Sciatic nerve (tissue), 2 donors: ENCODE measurements at places on chromosomes 6 and 20. TPM values are rescaled to one million over a fixed set of nuclear protein-coding genes. Genes with fewer than 3 reads are reported as not detected.

GRCh38 chr6:30263734-30264133 lies 50.5 kb upstream of the TRIM26 start:
- no peak for DNase-seq

- DNase-seq: no peak
These were observed 5.3 kb downstream of the ZNF512B start for GRCh38 chr20:63964412-63964811.

- no peak for DNase-seq
These were observed 29.7 kb upstream of the INSM1 start for GRCh38 chr20:20338133-20338730.

- peak; percentile 54 for DNase-seq
These were observed 23.3 kb downstream of the NPEPL1 start for GRCh38 chr20:58715801-58716475.

DNA sequence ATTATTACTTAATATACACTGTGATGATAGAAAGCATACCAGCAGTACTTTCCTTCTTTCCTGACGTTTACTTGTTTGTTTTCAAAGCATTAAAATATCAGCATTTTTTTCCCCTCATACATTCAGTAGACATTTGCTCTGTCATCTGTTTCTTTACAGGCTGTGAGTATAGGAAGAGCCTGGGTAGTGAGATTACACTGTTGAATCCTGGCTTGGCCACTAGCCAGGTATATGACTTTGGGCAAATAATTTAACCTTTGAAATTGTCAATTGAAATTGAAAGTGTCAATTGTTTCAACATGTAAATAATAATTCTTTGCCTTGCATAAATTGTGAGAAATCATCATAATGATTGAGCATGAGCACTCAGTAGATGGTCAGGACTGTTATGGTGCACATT lies 336.2 kb downstream of the CDKAL1 start:
- DNase-seq: no peak

DNA sequence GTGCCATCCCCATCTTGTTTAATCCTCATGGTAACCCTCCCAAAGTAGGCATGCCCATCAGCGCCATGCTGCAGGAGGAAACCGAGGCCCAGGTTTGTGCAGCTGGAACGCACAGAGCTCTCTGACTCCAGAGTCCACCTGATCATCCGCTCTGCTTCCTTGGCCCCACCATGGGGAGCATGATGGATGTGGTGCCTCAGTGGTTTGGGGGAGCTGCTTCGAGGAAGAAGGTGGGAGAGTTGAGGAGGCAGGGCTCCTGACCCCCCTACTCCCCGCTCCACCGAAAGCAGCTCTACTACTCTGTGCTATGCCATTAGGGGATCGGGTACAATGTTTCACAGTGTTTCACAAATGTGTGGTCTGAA lies 52.2 kb downstream of the TGM2 start:
- no peak for DNase-seq

- peak; percentile 67 for DNase-seq
These were observed 3.0 kb upstream of the TMEM14C start for GRCh38 chr6:10719964-10720264.

- no peak for DNase-seq
These were observed 47.2 kb downstream of the BACH2 start for GRCh38 chr6:90249458-90249857.

ZSCAN31 gene
- 17.4 TPM for total RNA-seq

MATN4 gene
- total RNA-seq: 0.22 TPM

SALL4 gene
- total RNA-seq: 2.6 TPM
